ENCODE measurements at places on chromosomes 16 and 17.

DNA sequence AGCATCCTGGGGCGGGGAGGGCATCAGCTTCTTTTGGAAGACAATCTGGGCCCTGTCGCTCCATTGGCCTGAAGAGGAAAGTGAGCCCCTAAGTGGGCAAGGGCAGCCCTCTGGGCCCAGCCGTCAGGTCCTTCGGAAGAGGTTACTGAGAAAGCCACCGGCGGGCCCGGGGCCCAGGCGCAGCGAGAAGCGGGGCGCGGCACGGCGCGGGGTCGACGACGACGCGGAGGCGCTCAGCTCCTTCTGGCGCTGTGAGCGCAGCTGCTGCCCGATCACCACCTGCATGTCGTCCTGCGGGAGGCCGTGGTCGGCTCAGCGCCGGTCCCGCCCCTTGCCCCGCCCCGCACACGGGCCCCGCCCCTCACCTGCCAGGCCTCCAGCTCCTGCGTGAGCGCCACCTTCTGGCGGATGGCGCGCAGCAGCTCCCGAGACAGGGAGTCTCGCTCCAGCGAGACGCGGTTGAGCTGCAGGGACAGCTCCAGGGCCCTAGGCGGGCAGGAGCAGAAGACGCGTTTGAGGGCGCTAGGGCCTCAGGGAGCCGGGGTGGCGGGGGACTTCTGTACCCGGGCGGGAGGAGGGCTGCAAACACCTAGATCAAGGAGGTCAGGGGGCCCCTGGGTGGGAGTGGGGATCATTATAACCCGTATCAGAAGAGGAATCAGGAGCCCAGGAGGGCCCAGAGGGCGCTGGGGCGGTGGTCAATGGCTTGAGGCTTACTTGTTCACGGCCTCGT lies 4.3 kb downstream of the THOC6 start:
- DNase-seq = peak; percentile 90

GRCh38 chr16:56451753-56452689 lies 667 bp downstream of the OGFOD1 start:
- DNase-seq = peak; percentile 35

GRCh38 chr17:16975744-16976625 lies 4.1 kb upstream of the TNFRSF13B start:
- no peak for DNase-seq

- DNase-seq = no peak
Measured at GRCh38 chr17:55727920-55728319, 5.3 kb upstream of the TMEM100 start.

- no peak for DNase-seq
Measured at GRCh38 chr16:75058806-75059205, 57.8 kb downstream of the LDHD start.

DNA sequence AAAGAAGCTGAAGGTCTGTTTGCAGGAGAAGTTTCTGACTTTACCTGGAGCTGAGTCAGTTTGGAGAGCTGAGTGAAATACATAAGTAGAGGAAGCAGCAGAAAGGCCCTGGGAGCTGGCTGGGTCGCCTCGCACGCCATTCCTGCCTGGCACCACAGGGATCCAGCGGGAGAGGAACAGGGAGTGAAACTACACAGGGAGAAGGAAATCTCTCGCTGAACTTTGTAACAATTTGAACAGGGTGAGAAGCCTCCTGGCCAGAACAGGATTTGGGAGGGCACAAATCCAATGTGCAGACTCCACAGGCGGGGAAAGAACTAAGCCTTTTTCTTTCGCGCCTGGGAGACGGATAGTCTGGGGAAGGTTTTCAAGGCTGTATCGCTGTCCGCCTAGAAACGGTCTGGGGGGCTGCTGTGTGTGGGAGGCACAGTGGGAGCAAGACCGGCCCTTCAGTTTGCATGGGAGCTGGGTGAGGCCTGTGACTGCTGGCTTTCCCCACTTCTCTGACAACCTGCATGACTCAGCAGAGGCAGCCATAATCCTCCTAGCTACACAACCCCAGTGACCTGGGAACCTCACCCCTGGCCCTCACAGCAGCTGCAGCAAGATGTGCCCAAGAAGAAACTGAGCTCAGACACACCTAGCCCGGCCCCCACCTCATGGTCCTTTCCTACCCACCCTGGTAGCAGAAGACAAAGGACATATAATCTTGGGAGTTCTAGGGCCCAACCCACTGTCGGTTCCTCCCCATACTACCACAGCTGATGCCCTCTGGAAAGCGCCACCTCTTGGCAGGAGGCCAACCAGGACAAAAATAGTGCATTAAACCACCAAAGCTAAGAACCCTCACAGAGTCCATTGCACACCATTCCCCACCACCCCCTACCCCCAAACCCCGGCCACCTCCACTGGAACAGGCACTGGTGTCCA lies 778.6 kb downstream of the KCNJ2 start:
- no peak for DNase-seq
